ENCODE measurements at places on chromosomes 12 and 14.
A peak's percentile ranks its signal among the peaks of the same experiment; 100 is the strongest.

DNA sequence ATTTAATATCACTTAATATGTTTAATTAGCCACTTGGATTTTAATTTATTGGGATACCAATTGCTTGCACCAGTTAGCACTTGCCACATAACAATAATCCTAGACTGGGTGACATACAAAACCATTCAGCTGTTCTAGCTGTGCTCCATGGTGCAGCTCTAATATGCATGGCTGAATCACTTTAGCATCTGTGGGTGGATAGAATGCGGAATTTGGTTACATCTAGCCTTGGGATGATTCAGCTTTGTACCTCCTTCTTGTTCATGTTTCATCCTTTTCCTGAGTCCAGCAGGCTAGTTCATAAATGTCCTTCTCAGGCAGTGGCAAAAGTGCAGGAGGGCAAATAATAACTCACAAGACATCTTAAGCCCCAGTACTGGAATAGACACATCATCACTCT lies 1263.0 kb downstream of the LRFN5 start:
- DNase-seq = peak; percentile 18

- DNase-seq = no peak
Measured at GRCh38 chr12:46815809-46816208, 10.0 kb downstream of the SLC38A4 start.

DNA sequence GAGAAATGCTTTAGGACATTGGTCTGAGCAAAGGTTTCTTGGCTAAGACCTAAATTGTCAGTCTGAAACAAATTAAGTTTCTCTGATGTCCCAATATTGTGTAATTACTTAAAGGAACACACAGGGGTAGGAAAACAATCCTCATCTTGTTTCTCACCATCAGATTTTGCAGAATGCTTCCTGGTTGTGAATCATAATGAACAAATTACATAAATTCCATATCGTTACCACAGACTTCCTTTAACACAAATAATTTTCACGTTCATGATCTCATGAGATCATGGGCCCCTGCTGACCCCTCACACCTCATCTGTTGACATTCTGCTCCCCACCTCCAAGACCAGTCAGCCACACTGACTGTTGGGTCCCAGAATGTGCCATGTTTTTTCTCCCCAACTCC lies 194.1 kb downstream of the MON2 start:
- peak; percentile 86 for DNase-seq

- peak; percentile 26 for DNase-seq
Measured at GRCh38 chr14:22560662-22561365, 28.2 kb downstream of the DAD1 start.

GRCh38 chr12:7351177-7351576 lies 47.3 kb downstream of the ACSM4 start:
- DNase-seq = no peak

DNA sequence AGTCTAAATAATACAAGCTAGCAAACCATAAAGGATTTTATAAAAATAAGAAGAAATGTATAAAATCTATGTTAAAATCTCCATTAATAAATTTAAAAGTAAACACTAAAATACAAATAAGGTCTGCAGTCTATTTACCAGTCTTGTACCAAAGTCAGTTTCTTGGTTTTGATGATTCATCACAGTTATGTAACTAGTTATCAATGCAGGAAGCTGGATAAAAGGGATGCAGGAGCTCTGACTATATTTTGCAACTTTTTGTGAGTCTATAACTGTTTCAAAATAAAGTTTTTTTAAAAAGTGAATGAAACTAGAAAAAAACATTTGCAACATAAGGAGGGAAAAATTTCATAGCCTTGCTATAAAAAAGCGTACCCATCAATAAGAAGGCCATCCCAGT lies 151.5 kb downstream of the DERA start:
- DNase-seq = peak; percentile 61

DNA sequence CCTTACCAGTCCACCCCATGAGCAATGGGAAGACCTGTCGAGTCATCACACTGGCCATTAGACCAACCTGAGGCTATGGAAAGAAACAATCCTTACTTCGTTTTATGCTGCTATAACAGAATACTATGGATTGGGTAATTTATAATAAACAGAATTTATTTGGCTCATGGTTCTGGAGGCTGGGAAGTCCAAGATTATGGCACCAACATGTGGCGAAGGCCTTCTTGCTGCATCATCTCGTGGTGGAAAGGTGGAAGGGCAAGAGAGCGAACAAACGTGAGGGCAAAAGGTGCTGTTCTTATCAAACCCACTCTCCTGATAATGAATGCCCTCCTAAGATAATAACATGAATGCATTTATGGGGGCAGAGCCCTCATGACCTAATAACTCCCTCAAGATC lies 9.6 kb upstream of the SPTB start:
- DNase-seq = no peak

GRCh38 chr14:35043046-35043445 lies 3.0 kb upstream of the FAM177A1 start:
- no peak for DNase-seq

GRCh38 chr12:127162902-127163301 lies 1104.1 kb upstream of the TMEM132C start:
- DNase-seq = peak; percentile 78

GRCh38 chr12:51941604-51942003 lies 9.9 kb upstream of the ACVR1B start:
- DNase-seq = no peak

DNA sequence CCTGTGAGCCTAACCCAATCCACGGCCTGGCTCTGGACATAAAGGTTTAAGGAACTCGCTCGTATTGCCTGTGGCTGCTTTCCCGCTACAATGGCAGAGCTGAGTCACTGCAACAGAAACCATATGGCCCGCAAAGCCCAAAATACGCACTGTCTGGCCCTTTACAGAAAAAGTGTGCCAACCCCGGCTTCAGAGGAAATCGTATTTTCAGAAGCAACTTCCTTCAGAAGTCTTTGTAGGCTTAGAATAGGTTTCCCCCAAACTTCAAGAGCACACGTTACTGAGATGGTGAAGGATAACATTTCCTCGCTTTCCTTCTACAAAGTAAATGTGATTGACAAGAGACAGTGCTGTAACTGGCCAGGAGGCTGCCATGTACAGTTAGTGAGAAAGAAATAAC lies 34.8 kb upstream of the TESC start:
- no peak for DNase-seq

DNA sequence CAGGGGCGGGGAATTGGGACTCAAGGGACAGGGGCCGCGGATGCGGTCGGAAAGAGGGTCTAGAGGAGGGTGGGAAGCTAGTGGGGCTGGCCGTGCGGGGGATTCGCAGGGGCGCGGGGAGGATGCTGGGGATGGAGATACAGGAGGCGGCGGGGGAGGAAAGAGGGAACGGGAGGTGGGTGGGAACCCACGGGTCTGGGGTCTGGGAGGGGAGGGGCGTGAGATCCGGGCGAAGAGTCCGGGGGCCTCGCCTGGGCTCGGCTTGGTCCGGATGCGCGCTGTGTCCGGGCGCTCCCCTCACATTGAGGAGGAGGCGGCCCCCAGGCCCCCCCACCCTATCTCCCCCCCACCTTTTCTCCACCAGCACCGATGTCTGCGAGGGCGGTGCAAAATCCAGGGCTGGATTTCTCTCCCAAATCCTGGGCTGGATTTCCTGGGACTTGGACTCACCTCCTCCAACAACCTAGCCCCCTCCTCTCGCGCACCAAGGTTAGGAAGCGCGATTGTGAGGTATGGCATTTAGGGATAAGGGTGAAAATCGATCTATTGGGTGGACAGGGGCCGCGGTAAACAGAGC lies at the start of gene AGAP2:
Gene AGAP2, minus strand, starts transcription at position 82 of the 577 bp plus-strand sequence. CDS start 496 bp downstream, outside the sequence.
- DNase-seq = no peak

DNA sequence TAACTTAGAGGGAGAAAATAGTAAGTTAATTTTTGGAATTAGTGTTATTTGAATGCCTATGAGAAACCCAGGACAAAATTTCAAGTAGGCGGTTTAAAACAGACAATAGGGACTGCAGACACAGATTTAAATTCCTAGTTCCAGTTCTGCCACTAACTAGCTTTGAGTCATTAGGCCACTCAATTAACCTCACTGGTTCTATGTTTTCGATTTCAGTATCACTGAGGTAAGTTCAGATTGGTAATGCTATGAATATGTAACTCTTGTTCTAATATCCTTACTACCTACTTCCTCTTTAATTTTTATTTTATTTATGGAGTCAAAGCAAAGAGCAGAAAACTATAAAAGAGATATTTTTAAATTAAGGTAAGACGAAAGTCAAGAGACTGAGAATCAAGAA lies 52.6 kb downstream of the GALC start:
- no peak for DNase-seq

DNA sequence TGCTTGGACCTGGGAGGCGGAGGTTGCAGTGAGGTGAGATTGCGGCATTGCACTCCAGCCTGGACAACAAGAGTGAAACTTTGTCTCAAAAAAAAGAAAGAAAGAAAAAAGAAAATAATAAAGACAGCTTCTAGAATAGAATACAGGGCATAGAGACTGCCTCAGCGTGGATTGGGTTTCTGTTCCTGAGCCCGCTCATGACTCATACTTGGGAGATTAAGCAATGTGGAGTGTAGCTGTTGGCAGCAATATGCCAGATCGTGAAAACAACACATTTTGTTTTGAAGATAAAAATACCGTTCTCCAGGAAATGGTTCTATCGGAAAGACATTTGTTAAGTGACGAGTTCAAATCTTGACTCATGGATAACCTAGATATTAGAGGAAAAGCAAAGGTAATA lies 67.2 kb downstream of the GLT1D1 start:
- peak; percentile 10 for DNase-seq

GRCh38 chr12:125455556-125455955 lies 390.3 kb downstream of the AACS start:
- DNase-seq = no peak

GRCh38 chr14:88829685-88830302 lies 5.3 kb downstream of the TTC8 start:
- no peak for DNase-seq

DNA sequence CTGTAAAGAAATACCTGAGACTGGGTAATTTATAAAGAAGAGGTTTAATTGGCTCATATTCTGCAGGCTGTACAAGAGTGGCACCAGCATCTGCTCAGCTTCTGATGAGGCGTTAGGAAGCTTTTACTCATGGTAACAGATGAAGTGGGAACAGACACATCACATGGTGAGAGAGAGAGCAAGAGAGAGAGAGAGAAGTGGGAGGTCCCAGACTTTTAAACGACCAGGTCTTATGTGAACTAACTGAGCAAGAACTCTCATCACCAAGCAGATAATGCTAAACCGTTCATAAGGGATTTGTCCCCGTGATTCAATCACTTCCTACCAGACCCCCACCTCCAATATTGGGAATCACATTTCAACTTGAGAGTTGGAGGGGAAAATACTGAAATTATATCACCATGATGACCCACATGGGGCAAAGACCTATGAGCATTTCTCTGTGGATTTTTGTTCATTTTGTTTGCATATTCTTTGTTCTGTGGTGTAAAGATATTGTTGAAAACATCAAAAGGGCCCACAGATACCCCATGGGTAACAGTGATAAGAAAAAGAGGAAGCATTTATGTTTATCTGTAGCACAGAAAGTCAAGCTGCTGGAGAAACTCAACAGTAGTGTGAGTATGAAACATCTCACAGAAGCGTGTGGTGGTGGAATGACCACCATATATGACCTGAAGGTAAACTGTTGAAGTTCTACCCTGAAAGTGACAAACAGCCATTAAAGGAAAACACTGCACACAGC lies 135.2 kb upstream of the PDE3A start:
- no peak for DNase-seq

DNA sequence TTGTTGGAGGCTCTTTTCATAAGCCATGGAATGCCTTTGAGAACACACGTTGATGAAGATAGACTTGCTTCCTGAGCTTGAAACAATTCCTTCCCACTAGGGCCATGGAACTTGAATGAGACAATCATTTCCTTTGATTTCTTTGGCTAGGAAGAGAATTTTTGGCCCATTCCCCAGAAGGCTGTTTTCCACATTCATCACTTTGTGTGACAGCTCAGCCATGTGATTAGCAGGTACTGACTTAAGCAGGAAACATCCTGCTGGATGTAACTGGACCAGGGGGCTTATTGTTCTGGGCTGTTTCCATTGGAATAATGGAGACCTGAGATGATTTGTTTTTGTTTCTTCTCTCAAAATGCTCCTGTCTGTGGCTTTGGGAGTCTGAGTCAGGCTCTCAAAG lies 469.8 kb upstream of the SEL1L start:
- no peak for DNase-seq

- DNase-seq = no peak
Measured at GRCh38 chr14:21536418-21537089, 10.4 kb upstream of the SALL2 start.

GRCh38 chr12:103833095-103833775 lies 7.8 kb downstream of the NT5DC3 start:
- no peak for DNase-seq

GRCh38 chr12:31773867-31774266 lies 45.0 kb upstream of the AMN1 start:
- peak; percentile 54 for DNase-seq

GRCh38 chr12:75526655-75527511 lies 15.5 kb upstream of the KRR1 start:
- DNase-seq = peak; percentile 81

DNA sequence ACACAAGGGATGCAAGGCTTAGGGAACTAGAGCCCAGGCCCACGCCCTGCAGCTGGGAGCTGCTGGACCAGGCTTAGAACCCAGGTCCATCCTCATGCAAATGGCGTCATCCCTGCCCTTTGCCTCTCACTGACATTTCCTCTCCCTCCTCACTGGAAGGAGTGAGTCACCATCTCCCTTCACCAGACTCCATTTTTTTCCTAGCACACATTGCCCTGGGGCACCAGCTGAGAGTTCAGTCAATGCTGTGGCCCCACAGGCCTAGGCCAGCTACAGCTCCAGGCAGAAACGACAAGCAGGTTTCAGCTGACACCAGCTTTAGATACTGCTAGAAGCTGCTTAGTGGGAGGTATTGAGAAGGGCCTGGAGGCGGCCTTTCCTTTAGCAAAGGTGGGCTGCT lies 98.9 kb downstream of the RIMBP2 start:
- no peak for DNase-seq

DNA sequence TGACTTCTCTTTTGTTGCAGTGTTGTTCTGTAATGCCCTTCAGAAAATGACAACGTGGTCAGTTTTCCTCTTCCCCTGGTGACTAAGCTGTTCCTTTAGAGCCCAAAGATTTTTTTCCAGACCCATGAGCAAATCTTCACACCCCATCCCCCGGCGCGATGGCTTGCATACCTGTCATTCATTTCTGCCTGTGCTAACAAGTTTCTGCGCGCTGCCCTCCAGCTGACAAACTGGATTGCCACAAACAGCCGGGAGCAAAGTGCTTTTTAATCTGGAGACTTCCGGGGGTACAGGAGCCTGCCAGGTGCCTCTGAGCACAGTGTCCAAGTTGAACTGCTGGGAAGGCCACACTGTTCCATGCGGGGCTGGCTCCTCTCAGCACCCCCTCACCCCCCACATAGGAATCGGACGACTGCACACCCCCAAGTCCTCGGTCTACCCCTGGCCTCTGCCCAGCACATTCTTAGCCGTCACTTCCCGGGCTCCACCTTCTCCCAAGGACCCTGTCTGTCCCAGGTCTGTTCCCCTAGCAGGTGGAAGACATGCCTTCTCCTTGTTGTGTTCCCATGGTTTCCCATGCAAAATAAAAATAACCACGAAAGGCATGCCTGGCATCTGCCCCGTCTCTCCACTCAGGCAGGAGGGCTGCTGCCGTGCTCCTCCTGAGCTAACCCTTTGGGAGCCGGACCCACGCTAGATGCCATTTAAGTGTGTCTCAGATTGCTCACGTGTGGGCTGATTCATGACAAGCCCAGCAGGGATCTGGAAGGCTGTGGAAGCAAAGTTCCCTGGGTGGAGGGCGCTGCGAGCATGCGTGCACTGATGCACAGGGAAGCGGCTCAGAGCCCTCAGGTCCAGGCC lies 14.1 kb downstream of the RILPL1 start:
- peak; percentile 91 for DNase-seq
